Breast epithelium (tissue), 4 donors: ENCODE measurements at places on chromosomes 3 and 15. TPM values are rescaled to one million over a fixed set of nuclear protein-coding genes. Genes with fewer than 3 reads are reported as not detected.

The COL6A5 gene
- total RNA-seq = not detected

The RLBP1 gene
- total RNA-seq = not detected

The LEKR1 gene
- 8.0 TPM for total RNA-seq

The SLC22A14 gene
- total RNA-seq = not detected

The ACOX2 gene
- total RNA-seq = 31.5 TPM

The CAMK1 gene
- 40.0 TPM for total RNA-seq

The PARP6 gene
- 65.8 TPM for total RNA-seq

The GPR149 gene
- total RNA-seq = not detected

The PPIP5K1 gene
- total RNA-seq = 75.4 TPM

The TLR9 gene
- 0.29 TPM for total RNA-seq

The SAXO2 gene
- total RNA-seq = 2.8 TPM

The EFCC1 gene
- total RNA-seq = 1.6 TPM

The RBM5 gene
- total RNA-seq = 296 TPM

The ZCWPW2 gene
- total RNA-seq = 2.3 TPM

The MNS1 gene
- total RNA-seq = 2.5 TPM

The PLCL2 gene
- total RNA-seq = 17.0 TPM

The PRSS50 gene
- 3.6 TPM for total RNA-seq

The RFX7 gene
- total RNA-seq = 14.8 TPM

The SIDT1 gene
- total RNA-seq = 95.0 TPM

The ACP3 gene
- total RNA-seq = 6.9 TPM

The LMAN1L gene
- total RNA-seq = 0.15 TPM

The PCOLCE2 gene
- 30.2 TPM for total RNA-seq

The ANKRD34C gene
- total RNA-seq = not detected

The ADAMTSL3 gene
- total RNA-seq = 1.8 TPM
